ENCODE measurements at places on chromosomes 12 and 14. TPM values are rescaled to one million over a fixed set of nuclear protein-coding genes. Genes with fewer than 3 reads are reported as not detected.
A peak's percentile ranks its signal among the peaks of the same experiment; 100 is the strongest.

BDKRB1 gene
- 1.0 TPM for polyA plus RNA-seq

ZFYVE1 gene
- 23.8 TPM for polyA plus RNA-seq

DNA sequence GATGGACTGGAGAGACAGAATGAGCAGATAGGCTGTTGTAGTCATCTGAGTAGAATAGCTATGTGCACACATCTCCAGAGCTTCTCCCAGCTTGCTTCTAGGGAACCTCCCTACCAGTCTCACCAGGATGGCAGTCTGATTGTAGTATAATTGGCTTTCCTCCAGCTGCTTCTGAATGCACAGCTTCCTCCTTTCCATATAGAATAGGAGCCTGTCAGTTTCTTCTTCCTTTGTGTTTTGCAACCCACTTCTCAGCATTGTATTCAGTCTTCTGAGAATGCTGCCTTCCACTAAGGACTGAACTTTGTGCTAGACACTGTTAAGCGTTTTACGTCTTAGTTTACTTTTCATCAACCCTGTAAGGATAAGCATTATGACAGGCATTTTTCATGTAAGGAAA lies 2.2 kb upstream of the CSAD start:
- DNase-seq: no peak

DNA sequence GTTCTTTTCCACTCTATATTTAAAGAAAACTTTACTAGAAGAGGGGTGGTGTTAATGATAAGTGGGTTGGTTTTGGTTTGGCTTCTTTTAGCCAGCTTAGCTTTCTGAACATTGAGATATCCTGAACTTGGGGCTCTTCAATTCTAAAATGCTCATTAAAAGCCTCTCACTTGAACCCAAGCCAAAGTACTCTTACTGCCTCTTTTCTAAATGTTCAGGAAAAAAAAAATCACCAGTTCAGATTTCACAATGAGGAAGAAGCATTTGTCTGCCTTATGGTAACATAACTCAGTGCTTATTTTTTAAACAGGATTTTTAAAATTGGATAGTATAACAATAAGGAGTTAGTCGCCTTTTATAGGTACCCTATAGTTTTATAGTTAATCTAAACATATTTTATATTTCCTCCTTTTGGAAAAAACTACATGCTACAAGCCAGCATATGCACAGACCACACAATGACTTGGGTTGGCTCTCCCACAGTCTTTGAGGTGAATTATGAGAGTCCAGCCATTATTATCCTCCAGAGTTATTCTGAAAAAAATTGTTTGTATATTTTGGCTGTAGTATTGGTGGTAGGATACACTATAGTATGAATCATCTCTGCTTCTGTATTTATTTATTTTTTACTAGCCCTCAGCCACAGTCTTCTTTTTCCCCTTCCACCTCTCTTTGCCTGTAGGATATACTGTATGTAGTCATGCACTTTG lies 195.5 kb upstream of the TMPO start:
- DNase-seq: no peak

DNA sequence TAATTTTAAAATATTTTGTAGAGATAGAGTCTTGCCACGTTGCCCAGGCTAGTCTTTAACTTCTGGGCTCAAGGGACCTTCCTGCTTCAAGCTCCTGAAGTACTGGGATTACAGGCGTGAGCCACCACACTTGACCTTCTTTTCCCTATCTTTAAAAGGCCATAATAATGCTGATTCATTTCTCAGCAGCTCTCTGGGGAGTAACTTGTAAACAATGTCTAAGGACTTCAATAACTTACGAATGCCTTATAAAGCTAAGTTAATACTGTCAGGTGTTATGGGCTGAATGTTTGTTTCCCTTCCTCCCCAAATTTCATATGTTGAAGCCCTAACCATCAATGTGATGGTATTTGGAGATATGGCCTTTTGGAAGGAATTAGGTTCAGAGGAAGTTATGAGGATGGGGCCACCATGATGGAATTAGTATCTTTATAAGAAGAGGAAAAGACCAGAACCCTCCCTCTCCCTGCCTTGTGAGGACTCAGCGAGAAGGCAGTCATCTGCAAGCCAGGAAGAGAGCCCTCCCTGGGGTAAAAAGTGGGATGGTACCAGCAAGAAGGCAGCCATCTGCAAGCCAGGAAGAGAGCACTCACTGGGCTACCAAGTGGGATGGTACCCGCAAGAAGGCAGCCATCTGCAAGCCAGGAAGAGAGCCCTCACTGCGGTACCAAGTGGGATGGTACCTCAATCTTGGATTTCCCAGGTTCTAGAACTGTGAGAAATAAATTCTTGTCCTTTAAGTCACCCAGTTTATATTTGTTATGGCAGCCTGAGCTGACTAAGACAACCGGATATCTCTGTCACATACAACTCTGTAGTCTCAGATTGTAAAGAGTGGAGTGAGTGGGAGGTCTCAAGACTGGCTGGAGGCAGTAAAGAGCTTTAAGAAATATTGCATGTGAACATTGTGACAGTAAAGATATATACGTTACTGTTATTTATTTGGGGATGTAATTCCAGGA lies 16.3 kb upstream of the YBX3 start:
- no peak for DNase-seq

DNA sequence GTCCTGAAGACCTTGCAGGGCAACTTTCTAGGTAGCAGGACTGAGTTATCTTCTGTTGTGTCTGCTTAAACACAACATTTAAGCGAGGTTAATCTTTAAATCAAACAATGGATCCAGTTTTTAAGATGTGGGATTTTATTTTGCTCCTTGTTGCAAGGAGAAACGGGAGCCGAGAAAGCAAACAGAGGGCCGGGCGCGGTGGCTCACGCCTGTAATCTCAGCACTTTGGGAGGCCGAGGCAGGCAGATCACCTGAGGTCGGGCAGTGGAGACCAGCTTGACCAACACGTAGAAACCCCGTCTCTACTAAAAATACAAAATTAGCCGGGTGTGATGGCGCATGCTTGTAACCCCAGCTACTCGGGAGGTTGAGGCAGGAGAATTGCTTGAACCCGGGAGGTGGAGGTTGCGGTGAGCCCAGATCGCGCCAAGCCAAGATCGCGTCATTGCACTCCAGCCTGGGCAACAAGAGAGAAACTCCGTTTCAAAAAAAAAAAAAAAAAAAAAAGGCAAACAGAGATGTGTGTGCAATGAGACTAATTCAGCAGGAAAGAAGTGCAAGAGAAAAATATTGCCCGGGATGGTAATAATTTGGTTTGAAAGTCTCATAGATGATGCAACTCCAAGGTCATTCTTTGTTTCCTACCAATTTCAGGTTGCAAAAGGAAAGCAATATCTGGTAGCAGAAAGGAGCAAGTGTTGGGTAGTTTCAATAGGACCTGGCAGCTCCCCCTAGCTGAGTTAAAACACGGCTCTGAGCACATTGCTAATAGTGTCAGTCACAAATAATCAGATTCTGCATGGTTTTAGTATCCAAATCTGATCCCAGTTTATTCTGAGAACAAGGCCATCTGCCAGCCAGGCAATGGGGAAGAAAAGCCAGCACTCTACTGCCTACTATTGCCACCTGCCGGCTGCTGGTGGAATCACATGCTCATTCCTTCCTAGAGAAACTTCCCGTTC lies 141.4 kb downstream of the PPM1H start:
- DNase-seq: peak; percentile 82

All from renal cortex interstitium (tissue), 15 donors.